ENCODE measurements at places on chromosomes 7 and 10.

- no peak for DNase-seq
Observed at GRCh38 chr7:43204081-43204480, 91.6 kb downstream of the HECW1 start.

DNA sequence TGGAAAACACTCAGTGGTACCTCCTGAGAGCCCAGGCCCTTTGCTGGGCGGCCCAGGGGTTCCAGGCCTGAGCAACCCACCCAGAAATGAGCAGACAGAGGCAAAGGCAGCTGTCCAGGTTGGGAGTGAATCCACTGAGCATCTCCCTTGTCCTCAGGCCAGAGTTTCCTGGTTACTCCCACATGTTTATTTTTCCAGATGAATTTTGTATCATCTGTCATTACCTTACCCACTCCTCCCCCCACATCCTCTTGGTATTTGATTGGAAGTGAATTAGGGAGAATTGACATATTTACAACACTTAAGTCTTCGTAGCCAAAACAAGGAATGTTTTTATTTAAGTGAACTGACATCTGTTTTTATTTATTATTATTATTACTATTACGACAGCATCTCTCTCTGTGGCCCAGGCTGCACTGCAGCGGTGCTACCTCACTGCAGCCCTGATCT lies 13.2 kb upstream of the LMBR1 start:
- DNase-seq: no peak

DNA sequence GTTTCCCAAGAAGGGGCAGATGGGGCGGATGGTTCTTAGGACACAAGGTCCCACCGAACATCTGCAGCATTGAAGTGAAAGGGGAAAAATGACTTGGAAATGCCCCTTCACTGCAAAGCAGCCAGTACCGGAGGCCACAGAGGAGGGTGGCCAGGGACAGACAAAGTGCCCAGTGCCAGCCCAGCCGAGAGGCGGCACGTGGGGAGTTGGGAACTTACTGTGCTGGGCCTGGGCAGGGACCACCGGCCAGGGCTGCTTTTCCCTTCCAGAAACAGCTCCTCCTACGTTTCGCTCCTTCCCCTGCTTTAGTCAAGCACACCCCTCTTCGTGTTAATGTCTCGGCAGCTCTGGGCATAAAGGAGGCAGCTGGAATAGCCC lies 129.2 kb downstream of the TNS3 start:
- no peak for DNase-seq

- no peak for DNase-seq
Observed at GRCh38 chr7:15603124-15603523, 41.3 kb upstream of the AGMO start.

DNA sequence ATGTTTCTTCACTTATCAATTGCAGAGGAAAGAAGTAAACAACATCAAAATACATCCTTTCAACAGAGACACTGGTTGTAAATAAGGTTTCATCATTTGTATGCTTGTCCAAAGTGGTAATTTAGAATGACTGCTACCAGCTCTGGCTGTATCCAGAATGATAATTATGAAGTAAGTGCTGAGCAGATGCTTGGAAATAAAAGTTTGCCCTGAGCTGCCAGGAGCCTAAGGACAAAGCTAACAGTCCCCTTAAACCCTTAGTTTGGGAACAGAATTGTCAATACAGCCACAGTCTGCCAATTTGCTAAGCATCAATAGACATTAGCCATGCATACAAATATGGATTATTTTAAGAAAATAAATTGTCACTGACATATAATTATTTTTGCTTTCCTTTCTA lies 147.0 kb upstream of the SLC13A1 start:
- DNase-seq: no peak

- peak; percentile 14 for DNase-seq
Observed at GRCh38 chr10:119344381-119344780, 137.0 kb downstream of the GRK5 start.

DNA sequence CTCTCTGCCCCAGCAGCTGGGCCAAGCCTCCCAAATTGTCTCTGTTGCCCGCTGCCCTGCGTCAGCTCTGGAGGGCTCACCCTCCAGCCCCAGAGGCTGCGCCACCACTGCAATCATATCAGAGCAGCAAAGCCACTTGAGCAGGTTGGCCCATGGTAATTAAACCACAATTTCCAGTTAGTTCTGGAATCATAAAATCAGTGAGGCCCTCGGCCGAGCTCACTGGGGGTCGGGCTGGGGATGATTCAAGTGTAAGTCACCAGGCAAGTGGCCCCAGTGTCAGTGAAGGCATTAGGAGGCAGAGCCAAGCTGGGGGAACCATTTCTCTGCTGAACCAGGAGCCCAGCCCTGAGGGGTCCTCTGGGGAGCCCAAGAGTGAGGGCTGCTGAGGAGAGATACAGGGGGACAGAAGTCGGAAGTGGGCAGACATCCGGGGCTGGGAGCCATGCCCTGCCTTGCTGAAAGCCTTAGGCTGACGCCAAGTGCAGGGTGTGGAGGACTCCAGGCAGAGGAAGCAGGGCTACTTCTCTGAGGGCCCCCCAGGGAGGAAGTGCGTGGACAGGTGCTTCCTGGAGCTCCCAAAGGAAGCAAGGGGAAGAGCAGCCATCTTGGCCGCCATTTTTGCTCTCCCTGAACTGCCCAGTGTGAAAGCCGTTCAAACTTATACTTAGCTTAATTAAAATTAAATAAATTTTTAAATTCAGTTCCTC lies 29.5 kb upstream of the SLC29A3 start:
- DNase-seq: no peak

DNA sequence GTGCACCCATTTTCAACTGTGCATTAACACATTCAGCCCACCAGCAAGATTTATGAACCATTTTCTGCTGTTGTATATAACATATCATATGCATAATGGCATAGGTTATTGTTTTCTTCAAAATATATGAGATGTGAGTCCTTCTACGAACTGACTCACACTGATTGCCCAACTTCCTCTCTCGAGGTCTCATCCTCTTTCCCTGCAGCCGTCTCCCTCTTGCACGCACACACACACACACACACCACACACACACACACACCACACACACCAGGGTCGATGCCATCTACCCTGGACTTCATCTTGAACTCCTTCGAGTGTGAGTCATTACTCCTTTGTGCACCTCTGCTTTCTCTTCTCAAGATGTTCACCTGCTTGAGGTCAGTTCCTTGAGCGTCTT lies 36.7 kb downstream of the EGFR start:
- no peak for DNase-seq

DNA sequence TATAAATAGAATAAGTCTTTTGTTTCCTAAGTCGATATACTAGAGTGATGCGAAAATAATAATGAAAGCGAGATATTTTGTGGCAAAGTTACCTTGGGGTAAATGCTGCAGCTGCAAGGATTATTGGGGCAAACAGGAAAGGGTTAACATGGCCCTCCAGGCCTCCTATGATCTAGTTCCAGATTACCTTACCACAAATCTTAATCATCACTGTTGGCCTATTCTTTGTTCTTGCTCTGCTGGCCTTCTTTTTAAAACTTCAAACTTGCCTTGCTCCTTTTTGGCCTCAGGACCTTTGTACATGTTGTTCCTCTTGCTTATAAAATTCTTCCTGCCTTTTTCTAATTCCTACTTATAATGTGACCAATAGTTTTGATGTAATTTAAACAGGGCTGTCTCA lies 81.5 kb downstream of the SEMA3C start:
- DNase-seq: no peak

DNA sequence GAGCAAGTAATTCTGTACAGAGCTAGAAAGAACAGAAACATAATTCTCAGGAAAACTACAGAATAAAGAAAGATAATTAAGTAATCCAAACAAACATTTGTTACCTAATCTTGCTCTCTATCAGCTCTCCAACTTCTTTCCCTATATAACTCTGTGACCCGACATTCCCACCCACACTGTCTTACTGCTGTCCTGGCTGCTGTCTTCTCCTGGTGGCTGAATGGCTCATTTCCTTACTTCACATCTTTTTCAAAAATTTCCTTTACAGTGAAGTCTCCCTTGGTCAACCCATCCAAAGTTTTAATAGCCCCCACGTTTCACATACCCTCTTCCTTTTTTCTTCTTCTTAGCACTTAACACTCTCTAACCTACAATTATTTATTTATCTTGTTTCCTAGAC lies 64.0 kb downstream of the HYCC1 start:
- no peak for DNase-seq

GRCh38 chr7:55147101-55147500 lies 128.3 kb downstream of the EGFR start:
- DNase-seq: no peak

GRCh38 chr10:120819366-120819765 lies 31.8 kb upstream of the WDR11 start:
- DNase-seq: no peak

GRCh38 chr10:132735341-132735775 lies 50.6 kb downstream of the NKX6-2 start:
- DNase-seq: no peak

DNA sequence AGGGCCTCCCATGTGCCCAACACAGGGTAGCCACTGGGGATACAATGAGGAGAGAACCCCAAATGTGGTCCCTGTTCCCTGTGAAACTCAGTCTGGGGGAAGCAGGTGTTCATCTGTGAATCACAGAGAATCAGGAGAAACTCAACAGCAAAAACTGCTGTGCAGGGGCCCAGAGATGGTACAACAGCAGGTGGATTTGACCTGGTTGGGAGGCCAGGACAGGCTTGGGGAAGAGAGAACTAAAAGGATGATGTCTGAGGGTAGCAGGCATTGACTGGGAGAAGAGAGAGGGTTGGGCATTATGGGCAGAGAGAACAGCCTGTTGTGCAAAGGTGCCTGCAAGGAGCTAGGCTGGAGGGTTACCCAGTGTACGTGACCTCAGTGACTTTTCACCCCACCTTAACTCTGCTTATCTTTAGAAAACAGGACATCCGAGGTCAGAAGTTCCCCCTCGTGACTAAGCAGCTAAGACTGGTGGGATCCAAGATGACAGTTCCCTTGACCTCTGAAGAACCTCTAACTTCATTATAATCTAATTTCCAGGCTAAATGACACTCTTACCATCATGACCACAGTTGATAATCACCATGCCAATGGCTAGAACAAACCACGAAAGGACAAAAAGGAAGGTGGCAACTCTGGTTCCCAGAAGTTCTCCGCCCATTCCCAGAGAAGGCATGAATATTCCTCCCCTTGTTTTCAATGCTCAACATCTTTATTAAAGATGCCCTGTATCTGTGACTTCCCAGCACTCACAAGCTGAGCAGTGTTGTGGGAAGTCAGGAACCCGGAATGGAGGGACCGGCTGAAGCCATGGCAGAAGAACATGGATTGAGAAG lies 5.1 kb upstream of the ADAMTS14 start:
- DNase-seq: no peak

DNA sequence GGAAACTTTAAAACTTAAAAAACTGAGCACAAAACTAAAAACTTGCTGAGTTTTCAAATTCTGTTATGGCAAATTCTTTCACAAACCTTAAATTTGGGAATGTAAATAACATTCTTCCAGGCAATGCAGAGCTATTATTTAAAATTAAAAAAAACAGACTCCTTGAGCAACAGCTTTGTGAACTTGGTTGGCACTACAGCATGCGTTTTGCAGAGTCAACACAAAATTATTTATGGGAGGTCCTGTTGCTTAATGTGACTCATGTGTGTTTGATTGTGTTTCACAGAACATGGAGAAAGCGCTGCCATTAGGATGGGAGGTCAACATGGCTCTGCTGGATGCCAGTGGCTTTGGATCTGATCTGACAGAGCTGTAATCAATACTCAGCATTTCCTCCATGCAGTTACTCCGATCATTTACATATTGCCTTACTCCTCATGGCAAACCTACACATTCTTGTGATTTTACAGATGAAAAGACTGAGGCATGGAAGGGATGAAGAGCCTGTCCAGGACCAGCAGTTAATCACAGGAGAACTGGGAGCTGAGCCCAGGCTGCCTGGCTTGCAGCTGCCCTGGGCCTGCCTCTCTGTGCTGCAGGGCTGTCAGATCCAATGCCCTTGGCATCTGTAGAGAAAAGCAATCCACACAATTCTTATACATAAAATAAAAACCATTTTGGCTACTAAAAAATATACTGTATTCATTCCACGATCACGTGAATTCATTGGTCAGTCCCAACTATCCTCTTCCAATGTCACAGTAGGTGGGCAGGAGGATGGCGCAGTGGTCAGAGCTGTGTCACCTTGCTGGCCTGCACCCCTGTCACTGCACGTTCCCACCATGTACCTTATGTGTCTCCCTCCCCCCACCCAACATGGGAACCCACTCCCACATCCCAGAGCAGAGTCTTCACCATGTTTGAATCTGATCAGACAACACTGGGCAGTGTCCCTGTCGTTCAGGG lies 200.9 kb downstream of the CXCL12 start:
- no peak for DNase-seq

GRCh38 chr10:11505639-11506038 lies 105.8 kb downstream of the USP6NL start:
- DNase-seq: no peak

- no peak for DNase-seq
Observed at GRCh38 chr7:96447109-96447645, 125.3 kb upstream of the SLC25A13 start.

DNA sequence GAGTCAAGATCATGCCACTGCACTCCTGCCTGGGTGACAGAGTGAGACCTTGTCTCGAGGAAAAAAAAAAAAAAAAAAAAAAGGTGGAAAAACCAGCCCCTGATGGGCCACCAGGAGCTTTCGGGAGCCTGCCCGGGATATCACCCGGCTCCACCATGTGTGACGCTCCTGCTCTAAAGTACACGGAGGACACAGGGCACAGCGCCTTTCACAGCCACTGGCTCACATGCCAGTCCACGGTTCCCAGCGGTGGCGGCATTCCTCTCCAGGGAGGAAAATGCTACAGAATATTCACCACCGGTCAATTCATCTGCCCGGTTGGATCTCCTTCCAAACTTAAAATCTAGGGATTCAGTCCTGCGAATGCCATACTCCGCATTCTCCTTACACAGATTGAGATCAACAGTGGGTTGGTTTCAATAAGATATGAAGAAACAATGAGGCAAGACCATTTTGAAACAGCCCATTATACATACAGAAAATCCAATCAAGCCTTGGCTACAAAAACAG lies 81.2 kb downstream of the CTBP2 start:
- DNase-seq: peak; percentile 39

DNA sequence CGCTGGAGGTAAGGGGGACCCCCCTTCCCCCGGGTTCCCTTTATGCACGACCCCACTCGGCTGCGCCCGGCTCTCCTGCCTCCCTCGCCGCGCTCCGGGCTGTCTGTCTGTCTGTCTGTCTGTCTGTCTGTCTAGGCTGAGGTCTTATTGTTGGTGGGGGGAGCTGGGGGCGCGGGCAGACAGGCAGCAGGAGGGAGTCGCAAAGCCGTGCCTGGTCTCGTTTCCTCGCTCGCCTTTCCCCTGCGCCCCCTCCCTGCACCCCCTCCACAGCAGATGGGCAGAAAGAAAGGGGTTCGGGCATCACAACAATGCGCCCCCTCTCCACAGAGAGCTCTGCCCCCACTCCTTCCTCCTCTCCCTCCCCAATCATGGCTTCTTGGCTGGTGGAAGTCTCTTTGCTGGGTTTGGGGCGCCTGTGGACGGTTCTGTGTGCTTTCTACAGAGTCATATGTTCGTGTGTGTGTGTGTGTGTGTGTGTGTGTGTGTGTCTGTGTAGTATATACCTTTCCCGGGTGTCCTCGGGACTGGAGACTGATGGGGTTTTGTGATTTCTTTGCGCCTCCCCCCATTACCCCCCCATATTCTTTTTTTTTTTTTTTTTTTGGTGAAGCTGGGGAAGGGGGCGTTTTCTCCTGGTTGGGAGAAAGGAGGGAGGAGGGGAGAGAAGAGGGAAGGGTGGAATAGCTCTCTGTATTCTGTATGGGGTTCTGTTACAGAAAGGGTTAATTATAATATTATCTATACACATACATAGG lies 1.9 kb downstream of the AUTS2 start:
- no peak for DNase-seq

- DNase-seq: no peak
Observed at GRCh38 chr7:31104361-31105255, 52.5 kb downstream of the ADCYAP1R1 start.

Data from left cardiac atrium (tissue), 4 donors.